CD4-positive, alpha-beta T cell treated with Interleukin-4 for 1 hour (primary cell): ENCODE measurements at places on chromosomes 1 and 21.

DNA sequence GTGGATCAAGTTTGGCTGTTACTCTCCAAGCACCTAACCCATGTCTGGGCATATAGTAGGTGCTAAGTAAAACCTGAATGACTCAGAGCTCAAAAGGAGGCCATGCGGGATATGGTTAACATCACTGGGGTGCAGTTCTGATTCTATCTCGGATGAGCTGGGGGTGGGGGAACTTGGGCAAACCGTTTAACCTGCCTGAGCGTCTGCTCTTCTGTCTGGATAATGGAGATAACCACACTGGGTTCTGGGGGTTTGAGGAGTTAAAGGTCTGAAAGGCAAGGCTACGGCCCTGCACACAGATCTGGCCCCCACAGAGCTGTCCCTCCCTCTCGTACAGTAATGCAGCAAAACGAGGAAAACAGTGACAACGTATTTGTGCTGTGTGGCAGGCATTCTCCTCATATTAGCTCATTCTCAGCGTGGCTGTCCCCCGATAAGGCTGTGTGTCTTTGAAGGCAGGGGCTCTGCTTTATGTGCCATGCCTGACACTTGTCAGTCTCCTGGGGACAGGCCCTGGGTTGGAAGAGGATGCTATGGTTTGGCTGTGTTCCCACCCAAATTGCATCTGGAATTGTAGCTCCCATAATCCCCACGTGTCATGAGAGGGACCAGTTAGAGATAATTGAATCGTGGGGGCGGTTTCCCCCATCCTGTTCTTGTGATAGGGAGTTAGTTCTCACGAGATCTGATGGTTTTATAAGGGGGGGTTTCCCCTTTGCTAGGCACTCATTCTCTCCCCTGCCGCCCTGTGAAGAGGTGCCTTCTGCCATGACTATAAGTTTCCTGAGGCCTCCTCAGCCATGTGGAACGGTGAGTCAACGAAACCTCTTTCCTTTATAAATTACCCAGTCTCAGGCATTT lies 6.8 kb upstream of the ALDH4A1 start:
- DNase-seq: no peak

DNA sequence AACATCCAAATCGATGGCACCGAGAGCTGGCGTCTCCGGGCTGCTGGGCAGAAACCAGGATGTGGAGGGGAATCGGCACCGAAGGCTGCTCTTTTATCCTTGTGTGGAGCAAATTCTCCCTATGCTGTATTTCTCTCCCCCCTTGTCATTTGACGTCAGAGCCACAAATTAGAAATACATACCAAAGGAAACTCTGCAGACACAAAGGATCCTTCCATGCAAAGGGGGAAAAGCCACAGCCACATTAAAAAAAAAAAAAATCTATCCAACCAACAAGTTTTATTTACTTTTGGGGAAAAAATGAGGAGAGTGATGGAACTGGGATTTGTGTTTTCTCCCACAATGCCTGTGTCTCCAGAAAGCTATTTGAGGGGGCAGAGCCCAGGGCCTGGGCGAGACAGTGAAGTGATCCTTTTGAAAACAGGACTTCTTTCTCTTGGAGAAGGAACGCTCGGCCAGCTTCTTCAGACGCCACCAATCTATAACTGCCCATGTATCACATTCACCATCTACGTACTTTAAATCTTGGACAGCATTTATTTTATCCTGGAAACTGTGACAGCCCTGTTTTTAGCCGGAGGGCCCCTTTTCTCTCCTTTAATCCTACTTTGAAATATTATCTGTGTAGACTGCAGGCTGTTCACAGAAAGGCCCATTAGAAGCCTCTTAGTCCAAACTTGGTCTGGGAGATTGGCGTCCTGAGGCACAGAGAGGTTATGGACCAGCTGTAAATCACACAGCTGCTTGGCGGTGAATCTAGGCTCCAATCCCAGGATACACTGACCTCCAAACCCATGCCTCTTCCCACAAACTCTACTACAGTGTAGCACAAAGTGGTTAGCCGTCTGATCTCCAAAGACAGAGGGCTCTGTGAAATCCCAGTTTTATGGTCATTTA lies 4.5 kb downstream of the KANK4 start:
- no peak for DNase-seq

DNA sequence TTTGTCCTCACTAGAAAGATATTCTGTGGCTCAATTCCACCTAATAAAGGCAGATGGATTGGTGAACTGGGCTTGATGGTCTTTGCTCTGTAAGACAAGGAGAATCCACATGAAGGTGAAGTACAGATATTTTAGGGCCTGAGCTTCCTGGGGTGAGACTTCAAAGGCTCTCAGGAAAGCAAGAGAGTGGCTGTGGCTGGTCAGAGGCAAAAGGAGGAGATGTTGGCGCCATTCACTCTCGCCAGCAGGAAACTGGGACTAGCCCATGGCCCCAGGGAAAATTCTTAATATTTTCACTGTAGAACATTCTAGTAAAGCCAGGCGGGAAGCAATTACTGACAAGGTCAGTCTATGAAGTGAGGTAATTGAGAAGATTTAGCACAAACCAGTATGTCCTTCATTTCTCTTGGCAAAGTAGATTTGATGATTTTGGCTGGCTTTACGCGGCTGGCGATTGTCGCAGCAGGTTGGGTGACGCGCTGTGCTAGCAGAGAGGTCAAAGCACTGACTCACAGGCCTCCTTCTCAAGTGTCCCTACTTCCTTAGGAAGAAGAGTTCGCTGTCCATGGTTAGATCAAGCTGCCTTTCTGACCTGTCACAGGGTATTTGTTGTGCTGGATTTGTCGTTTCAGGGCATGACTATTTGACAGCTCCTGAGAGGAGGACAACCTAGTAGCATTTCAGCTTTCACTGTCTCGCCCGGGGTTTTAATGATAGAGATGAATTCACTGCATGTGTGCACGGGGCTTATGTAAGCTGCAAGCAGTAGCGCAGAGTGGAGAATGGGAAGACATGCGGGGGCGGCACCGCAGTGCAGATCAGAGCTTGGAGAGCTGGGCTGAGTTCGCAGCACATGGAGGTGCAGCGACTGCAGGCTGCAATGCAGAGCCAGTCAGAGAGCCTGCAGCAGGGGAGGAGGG lies 32.7 kb downstream of the XCL1 start:
- no peak for DNase-seq

DNA sequence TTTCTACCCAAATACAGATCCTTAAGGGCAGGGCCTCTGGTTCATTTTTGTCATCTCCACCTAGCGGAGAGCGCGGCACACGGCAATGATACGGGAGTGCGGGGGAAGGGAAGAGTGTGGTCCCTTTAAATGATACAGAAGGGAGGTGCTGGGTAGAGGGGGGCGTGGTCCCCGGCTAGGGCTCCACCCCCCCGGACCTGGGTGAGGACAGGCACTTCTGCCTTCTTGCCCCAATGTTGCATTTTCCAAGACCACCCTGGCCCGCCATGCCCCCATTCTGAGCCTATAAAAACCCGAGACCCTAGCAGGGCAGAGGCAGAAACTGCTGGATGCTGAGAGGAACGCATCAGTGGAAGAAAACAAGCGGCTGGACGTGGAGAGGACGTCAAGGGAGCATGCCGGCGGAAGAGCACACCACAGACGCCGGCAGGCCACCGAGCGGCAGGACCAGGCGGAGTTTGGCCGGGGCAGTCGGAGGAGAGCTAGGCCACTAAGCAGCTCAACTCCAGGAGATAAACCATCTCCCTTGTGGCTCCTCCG lies 30.0 kb downstream of the LRRC3 start:
- peak; percentile 65 for DNase-seq

DNA sequence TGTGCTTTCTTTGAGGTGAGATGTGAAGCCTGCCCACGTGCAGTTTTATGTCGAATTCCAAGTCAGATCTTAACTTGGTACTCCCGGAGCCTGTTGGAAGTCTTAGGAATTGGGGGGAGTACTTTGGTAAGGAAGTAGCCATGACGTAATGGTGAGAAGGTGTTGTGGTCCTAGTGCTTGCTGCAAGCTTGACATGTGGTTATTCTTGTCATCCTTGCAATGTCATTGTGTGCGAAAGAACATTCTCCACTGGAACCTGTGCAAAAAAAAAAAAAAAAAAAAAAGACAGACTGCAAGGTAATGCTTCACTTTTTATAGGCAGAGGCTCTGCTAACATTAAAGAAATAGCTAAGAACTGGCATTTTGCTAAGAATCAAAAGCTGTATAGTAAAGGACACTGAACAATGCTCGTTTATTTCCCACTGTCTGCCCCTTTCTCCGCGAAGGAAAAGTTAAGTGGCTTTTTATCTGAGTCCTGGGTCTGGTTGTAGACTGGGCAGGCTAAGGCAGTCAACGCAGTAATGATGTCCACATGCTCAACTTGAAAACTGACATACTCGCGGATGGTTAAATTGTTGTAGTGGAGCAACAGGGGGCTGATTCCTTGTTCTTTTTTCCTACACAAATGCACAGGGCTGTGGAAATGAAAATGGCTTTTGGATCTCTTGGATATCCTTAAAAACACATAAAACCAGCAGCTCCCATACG lies 2.1 kb downstream of the KAZN start:
- no peak for DNase-seq

GRCh38 chr21:44294391-44295162 lies 5.3 kb upstream of the PFKL start:
- peak; percentile 17 for DNase-seq

GRCh38 chr1:201702936-201703335 lies 126.0 kb upstream of the IPO9 start:
- DNase-seq: no peak

DNA sequence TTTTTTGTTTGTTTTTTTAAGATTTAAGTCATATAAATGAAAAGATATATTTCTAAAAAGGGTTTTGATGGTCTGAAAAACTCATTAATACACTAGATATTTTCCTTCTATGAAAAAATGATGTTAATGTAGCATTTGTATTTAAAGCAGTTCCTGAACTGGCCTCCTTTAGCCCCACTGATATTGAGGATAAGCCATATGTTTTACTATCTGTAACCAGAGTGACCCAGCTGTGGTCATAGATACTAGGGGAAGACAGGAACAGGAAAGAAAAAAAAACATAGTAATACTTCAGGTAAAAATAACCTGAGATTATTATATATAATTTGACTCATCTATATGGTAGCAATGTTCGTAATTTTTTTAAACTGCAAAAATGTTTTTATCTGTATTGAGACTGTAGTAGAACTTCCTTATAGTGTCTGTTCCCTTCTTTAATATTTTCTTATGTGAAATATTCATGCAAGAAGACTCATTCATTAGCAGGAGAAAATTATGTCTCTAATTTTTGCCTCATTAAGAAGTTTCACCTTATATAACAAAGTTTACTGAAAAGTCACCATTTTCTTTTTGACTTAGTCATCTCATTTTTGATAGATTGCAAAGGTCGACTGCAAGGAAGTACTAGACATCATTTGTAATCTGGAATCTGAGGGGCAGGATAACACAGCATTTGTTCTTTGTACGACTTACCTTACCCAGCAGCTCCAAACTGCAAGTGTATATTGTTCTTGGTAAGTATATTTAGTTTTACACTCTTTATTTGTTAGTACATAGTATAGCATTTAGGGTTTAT lies 25.6 kb upstream of the TMCO2 start:
- no peak for DNase-seq

- DNase-seq: peak; percentile 80
Measured at GRCh38 chr21:17679002-17679600, 66.4 kb upstream of the BTG3 start.

DNA sequence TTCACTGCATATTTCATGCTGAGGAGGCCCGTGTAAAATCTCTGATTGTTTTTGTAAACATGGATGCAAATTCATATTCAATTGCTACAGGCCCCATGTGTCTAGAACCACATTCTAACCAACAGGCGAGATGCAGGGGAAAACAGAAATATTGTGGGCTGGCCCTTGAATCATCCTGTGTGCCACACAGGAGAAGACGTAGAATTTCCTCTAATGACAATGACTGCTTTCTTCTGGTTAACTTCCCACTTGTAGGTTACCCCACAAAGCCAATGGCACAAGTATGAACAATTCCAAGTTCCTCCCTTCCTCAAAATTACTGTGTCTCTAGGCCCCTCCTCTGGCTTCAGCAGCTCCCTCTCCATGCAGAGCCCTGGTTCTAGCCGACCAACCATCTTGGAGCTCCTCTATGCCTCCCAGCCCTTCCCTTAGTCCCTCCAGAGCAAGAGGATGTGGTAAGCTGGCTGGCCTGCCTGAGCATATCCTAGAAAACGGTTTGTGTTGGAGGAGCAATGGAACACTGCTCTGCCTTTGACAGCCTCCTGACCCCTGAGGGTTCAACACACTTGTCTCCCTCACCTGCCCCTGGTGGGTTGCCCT lies 205.2 kb downstream of the HS2ST1 start:
- no peak for DNase-seq

DNA sequence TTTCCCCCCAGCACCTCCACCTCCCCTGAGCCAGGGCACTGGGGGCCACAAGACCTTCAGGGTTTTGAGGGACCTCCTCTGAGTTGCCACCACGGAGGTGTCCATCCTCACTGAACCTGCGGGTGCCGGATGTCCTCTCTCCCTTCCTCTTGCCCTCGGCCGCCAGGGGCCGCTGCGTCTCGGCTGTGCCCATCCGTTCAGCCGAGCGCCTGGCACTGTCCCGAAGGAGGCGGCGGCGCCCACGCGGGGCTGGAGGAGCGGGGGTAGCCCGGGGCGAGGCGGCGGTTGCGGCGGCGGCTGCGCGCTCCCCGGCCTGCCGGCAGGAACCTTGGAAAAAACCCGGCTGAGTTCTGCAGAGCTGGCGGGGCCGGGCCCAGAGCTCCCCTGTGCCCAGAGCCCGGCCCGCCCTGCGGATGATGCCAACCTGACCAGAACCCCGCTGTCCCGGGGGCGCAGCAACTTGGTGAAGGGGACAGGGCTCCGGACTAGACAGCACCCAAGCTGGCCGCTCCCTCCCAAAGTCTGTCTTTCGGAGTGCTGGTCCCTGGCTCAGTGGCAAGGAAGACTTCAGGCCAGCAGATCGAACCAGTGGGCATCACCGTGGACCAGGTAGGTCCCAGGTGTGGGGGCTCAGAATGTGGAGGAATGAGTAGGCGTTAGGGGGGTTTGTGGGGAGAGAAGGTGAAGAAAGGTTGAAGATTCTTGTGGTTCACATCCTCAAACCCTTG lies 3.7 kb upstream of the PPM1J start:
- DNase-seq: peak; percentile 70

- DNase-seq: no peak
Measured at GRCh38 chr1:67831850-67832513, 1.3 kb downstream of the GNG12 start.

DNA sequence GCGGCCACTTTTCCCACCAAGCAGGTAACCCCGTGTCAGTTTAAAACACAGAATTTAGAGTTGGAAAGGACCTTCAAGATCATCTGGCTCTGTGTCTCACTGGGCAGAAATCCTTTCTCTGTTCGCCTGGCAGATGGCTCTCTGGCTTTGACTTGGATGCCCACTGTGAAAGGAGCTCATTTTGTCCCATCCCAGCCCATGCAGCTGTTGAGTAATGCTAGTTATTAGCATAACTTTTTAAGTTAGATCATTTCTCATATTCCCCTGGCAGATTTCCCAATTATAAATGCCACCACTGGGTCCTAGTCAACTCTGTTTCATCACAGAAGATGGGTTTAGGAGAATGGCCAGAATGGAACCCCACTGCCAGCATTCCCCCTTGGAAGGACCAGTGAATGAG lies 55.9 kb downstream of the SLC35F3 start:
- no peak for DNase-seq
